Left colon (tissue), 2 donors: ENCODE measurements at places on chromosomes 7 and 10. TPM values are rescaled to one million over a fixed set of nuclear protein-coding genes. Genes with fewer than 3 reads are reported as not detected.

GRCh38 chr10:3364768-3365480 is 192.3 kb upstream of the PITRM1 start:
- no peak for DNase-seq

GRCh38 chr7:41955893-41956675 is 253.2 kb upstream of the INHBA start:
- DNase-seq, result peak; percentile 91

DNA sequence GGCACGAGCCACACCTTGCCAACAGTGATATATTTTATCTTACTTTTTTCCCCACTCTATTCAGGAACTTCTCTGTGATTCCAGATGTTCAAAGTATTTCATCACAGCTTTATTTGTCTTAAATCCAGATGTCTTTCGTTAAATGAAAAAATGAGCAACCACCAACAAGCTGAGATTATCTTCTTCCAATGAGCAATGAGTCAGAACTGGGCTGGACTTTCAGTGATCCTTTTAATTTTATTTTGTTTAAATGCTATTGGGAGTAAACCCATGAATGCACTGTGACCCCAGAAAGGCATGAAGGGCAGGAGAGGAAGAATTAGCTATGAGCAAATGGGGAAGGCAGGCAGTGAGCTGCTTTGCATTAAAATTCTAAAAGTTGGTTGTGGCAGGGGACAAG is 77.6 kb upstream of the IMMP2L start:
- no peak for DNase-seq

HNRNPH3 gene
- total RNA-seq, result 79.9 TPM

DNA sequence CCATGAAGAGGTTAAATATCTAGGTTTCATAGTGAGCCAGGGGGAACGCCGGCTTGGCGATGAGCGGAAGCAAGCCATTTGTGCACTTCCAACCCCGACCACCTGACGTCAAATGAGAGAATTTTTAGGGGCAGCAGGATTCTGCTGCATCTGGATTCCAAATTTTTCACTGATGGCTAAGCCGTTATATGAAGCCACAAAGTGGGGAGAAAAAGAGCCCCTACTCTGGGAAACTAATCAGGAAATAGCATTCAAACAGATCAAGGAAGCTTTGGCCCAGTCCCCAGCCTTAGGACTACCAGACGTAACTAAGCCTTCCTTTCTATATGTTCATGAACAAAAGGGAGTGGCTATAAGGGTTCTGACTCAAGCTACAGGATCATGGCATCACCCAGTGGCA is 12.9 kb upstream of the ADCK2 start:
- no peak for DNase-seq

TMEM140 gene
- total RNA-seq, result 18.3 TPM

- no peak for DNase-seq
Measured at GRCh38 chr10:106799776-106800175, 364.7 kb downstream of the SORCS1 start.

- no peak for DNase-seq
Measured at GRCh38 chr7:16708511-16708910, 45.0 kb upstream of the TSPAN13 start.

EN2 gene
- not detected for total RNA-seq

C10orf53 gene
- total RNA-seq, result not detected

DNA sequence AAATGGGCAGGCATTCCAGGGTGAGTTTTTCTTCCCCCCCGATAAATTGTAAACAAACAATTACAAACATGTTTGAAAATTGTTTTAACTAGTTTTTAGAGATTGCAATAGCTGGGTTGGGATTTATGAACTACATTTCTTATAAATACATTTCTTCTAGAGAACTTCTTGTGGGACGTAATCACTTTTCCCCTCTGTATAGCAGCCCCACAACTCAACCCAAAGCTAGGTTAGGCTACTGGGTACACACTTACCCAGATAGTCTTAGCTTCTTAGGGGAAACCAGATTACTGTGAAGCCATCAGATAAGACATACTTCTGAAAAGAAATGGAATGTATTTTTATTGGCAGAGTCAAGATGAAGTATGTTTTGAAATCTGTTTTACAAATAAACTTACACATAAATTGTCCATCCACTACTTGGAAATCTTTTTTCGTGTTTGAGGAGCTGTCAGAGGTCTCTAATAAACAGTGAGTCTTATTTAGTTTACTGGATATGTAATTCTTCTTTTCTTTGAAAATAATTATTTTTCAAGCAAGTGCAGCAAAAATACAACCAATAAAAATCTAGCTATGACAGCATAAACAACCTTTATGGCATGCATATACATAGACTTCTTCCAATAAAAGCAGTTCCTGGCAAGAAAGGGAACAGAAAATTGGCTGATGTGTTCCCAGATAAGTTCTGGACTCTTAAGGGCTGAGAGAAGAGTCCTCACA is 8.0 kb upstream of the GLRX3 start:
- no peak for DNase-seq

NUDT13 gene
- total RNA-seq, result 3.8 TPM

GRCh38 chr7:44454348-44454747 is 36.1 kb downstream of the NUDCD3 start:
- DNase-seq, result no peak

FAM25A gene
- not detected for total RNA-seq

DNA sequence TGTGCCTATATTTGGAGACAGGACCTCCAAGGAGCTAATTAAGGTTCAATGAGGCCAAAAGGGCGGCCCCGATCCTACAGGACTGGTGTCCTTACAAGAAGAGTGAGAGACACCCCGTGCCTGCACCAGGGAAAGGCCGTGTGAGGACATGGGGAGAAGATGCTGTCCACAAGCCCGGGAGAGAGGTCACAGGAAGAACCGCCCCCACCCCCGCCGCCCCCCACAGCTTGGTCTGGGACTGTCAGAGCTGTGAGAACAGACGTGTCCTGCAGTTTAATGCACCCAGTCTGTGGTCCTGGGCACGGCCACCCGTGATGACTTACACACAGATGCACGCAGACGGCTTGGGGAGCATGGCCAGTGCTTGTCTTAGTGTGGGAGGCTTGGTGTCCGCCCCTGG is 399.5 kb downstream of the DNAJB6 start:
- DNase-seq, result no peak

DNA sequence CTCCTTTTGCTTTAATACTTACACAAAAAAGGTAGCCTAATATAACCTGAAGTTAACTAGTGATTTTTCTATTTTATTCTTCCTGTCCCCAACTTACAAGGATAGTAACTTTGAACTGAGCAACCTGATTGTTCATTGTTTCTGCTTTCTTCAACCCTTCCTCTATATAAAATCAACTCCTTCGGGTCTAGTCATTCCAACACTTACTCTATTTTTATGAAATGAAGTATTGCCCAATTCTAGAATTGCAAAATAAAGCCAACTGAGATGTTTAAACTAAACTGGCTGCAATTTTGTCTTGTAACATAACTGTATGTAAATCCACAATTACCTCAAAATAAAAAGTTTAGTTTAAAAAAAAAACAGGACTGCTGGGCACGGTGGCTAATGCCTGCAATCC is 20.3 kb upstream of the DNA2 start:
- no peak for DNase-seq

GRCh38 chr10:88525371-88526069 is 57.6 kb downstream of the RNLS start:
- DNase-seq, result peak; percentile 40

DNA sequence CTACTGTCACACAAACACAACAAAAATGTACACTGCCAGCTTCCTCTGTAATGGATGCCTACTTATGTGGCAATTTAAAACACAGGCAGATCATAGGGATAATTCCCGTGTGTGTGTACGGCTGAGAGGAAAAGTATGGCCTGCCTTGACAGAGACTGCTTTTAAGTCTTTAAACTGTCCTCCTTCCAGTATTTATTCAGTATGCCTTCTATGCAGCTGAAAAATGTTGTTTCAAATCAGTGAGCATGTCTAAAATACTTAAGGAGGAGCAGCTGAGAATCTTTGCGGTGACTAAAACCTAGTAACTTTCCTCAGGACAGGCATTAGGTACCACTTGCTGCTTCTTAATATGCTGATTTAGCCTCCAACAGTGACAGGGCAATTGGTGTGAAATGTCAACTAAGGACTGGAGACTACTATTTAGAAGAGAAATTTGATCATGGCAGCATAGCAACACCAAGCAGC is 126.3 kb downstream of the CACNA2D1 start:
- no peak for DNase-seq

DNA sequence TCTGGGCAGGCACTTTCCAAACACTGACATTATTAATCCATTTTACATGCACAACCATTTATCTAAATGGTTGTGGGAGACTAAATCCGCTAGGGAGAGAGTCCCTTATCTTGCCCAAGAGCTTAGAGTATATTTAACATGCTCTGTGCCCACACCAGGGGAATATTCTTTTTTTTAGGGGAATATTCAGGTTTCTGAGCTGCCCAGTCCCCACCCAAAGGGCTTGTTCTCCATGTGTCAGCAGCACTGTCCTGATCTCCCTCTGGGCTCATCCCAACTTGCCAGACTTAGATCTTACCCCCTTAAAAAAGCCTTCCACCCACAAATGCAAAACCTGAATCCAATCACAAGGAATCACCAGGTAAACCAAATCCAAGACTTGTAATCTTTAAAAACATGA is 132.1 kb downstream of the ATXN7L1 start:
- no peak for DNase-seq

CALML5 gene
- not detected for total RNA-seq

DNA sequence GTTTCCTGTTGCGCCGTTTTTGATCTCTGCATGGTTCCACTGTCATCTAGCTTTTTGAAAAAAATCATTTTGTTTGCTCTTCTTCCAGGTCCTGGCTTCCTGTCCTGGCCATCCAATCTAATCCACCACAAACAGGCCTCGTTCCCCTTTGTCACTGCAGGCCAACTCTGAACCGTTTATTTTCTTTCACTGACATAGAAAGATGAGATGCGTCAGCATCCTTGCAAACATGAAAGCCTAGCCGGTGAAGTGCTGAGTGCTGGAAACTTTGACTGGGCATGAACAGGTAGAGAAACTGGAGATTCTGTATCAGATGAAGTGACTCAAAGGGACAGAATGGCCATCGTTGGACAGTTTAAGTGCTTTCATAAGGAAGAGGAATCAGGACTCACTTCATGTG is 1247.8 kb downstream of the TYW1 start:
- no peak for DNase-seq

DNA sequence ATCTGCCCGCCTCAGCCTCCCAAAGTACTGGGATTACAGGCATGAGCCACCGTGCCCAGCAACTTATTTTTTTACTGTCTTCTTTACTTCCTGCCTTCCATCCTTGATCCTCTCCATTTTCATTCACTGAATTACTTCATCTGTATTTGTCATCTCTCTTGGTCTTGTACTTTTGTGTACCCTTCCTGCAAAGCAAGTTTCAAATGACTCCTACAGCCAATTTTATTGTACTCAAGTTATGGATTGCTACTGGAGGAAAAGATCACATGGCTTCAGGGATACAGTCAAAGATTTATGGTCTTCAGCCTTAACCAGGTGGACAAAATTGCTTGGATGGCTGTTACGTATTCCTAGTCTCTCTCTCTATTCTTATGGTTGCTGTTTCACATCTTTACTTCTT is 22.6 kb downstream of the SEPTIN7 start:
- DNase-seq, result no peak

- no peak for DNase-seq
Measured at GRCh38 chr10:47114680-47115186, 185.3 kb upstream of the GDF10 start.

DNA sequence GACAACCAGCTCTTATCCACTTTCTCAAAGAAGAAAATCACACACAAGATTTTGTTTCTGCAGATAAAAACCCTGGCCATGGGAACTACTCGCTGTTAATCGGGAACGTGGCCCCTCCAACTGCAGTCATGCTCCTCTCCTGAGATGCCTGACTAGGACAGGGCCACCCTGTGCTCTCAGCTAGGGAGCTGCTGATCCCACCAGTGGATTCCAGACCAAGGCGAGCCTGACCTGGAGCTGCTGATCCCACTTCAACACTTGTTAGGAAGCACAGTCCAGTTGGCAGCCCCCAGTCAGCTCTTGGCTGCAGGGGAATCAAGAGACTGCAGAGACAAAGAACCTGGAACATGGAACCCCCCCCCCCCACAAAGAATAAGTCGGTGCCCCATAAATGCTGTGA is 474.3 kb upstream of the MGMT start:
- no peak for DNase-seq

DNA sequence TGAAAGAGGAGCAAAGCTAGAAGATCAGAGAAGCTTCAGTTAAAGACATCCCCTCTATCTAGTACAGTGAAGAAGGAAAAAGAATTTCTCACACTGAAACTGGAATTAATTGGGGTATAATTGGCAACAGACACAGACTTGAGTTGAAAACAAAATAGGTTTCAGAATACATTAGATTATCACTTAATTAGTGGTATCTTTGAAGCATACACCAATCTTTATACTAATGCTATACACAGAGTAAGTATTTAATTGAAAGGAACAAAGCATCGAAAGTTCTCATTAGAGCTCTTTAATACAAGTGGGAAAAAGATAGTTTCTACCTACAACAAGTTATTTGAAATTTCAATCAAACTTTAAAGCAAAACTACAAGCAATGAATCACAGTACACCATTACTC is 128.2 kb downstream of the THSD7A start:
- DNase-seq, result no peak

DNA sequence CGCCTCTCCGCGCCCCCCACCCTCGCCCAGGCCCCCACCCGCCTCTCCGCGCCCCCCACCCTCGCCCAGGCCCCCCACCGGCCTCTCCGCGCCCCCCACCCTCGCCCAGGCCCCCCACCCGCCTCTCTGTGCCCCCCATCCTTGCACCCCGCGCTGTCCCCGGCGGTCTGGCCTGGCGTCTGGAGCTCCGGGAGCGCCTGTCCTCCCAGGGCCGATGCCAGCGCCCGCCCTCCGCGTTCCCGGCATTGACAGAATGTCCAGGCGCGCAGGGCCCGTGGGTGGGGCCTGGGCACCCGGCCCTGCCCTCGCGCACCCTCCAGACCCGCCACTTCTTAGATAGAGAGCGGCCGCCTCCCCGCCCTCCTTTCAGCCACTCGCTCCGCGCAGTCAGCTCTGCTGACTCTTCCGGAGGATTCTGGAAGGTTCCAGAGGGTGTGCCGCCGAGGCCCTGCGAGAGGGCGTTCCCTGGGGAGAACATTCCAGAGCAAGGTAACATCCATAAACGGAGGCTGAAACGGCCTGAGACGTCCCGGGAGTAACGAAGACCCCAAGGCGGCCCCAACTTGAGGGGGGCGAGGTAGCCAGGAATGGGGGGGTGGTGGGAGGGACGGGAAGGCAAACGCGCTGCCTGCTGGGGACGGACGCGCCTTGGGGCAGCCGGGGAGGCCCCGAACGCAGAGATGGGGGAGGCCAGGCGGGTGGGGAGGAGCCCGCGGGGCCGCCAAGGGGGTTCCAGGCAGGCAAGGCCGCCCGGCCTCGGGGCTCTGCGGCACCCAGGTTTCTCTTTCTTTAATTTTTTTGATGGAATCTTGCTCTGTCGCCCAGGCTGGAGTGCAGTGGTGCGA is 117.8 kb downstream of the DYNC2I1 start:
- DNase-seq, result no peak

DNA sequence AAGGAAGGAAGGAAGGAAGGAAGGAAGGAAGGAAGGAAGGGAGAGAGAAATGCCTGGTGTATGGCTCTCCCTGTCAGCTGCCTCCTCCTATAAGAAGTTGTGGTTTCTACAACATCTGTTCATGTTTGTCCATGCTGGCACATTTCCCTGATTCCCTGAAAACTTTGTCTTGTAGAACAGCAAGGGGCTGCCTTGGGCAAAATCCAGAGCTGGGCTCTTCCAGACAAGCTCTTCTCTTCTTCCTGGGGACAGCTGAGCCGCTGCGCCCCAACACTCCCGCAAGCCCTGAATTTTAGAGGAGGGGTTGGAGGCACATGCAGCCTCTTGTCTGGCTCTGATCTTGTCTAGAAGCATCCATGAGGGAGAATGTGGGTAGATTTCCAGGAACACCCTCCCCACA is 282.0 kb upstream of the ADARB2 start:
- no peak for DNase-seq

THSD7A gene
- total RNA-seq, result 1.7 TPM

CLDN3 gene
- total RNA-seq, result 781 TPM

- no peak for DNase-seq
Measured at GRCh38 chr10:114376523-114376922, 27.8 kb downstream of the AFAP1L2 start.
